Adipocyte (in vitro differentiated cells): ENCODE measurements at places on chromosomes 1 and 21.
A peak's percentile ranks its signal among the peaks of the same experiment; 100 is the strongest.

- no peak for DNase-seq
These were observed at the start of gene FCGR3B for GRCh38 chr1:161631076-161631475. FCGR3B (minus strand) TSS chr1:161631176; CDS start chr1:161631094, 82 bp downstream.

DNA sequence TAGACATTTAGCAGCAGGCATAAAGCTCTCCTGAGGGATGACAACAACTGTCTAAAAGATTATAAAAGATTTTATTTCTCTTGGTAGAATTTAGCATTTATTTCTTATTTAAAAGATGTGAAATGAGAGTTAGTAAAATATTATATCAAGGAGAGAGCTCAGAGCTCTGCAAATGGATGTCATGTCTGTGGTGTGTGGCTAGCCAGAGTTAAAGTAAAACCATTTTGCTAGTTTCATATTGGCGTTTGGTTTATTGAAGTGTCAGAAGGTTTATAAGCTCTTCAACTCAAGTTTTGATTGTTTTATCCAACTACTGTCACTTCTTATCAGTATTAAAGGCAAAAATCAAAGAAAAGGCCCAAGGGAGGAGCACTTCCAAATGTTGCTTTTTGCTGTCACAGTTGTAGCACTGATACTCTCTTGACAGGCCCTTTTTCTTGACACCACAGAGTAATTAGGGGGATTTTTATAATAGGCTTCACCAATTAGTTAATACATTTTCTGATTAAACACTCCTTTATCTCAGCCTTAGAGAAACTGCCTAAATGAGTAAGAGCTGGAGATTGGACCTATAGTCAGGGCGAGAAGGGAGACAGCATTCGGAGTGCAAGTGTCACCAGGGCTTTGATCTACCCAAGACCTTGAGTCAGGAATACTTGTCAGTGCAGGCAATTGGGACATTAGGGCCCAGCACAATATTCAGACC, 233.9 kb downstream of the PTBP2 start:
- no peak for DNase-seq

- DNase-seq: no peak
These were observed 1.2 kb downstream of the RNASEL start for GRCh38 chr1:182587666-182588499.

GRCh38 chr1:30085811-30086770, 637.3 kb downstream of the MATN1 start:
- DNase-seq: peak; percentile 76

- no peak for DNase-seq
These were observed 73.5 kb downstream of the LRIG2 start for GRCh38 chr1:113146242-113147072.

DNA sequence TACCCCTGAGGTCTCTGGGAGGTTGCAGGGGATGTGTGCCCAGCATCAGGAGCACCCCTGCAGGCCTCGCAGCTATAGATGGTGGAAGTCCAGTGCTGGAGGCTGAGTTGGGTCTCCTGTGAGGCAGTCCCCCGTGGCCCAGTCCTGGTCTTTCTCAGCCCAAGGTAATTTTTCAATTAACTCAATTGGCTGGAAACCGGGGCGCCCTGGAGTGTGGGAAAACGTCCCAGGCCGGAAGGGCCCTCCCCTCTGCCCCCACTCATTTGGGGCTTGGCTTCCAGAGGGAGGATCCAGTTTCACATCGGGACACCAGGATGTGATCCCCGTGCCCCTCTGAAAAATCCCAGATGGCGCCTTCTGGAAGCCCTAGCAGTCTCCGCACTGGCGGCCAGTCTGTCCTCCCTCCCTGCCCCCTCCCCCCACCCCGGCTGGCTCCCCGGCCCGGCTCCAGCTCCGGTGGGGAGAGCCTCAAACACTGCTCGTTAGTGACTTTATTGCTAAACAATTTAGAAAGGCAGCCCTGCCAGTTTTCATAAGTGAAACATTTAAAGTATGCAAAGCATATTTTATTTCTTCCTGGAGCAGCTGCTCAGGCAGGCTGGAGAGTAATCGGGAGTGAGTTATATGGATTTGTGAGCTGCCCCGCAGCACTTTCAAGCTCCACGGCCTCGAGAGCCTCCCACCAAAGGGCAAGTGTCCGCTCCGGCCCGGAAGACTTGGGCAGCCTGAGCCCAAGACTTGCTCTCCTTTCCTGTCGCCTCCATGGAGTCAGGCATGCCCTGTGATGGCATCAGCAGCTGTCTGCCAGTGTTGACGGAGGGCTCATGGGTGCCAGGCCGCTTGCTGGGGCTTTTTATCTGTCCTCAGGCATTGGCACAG, 208.2 kb upstream of the TMEM51 start:
- peak; percentile 92 for DNase-seq

- DNase-seq: no peak
These were observed 73.0 kb downstream of the RBM11 start for GRCh38 chr21:14288922-14289321.

DNA sequence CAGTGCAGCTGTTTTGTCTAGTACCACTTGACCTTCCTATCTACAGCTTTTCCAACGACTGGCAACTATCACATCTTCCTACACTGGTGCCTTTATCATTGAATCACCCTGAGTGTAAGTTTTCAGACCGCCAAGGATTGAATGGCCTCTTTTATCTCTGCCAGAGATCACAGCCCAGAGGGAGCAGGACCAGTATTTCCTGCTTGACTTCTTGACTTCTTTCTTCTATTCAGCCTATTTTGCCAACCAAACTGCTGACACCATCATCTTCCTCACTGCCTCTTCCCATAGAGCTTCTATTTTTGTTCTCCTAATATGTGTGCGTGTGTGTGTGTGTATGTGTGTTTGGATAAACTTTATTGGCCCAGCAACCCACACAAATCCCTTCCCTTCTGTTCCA, 53.8 kb downstream of the SERBP1 start:
- DNase-seq: no peak

GRCh38 chr1:223763881-223764280, 51.5 kb downstream of the CAPN2 start:
- DNase-seq: no peak

DNA sequence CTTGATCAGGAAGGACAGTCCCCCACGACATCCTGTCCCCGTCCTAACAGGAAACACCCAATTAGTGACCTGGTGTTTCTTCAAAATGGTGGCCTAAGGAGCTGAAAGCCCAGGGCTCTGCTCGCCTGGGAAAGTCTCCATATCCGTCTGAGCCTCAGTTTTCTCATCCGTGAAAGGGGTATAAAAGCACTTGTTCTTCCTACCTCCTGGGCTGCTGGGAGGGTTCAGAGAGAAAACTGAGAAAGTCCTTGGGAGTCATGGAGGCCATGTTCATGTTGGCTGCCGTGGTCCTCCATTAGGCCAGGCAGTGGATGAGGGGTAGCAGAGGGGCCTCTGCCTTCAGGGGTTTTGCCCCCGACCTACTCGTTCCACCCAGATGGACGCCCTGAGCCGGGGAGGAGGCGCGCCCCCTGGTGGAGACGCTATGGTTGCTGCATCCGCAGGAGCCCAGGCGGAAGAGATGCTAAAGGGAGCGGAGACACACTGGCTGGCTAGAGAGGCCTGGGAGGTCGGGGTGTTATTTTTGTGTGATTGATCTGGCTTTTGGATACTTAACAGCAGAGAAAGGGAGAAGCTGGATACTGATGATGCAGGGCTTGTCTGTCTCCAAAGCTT, 113.5 kb downstream of the PRDM2 start:
- DNase-seq: peak; percentile 13

DNA sequence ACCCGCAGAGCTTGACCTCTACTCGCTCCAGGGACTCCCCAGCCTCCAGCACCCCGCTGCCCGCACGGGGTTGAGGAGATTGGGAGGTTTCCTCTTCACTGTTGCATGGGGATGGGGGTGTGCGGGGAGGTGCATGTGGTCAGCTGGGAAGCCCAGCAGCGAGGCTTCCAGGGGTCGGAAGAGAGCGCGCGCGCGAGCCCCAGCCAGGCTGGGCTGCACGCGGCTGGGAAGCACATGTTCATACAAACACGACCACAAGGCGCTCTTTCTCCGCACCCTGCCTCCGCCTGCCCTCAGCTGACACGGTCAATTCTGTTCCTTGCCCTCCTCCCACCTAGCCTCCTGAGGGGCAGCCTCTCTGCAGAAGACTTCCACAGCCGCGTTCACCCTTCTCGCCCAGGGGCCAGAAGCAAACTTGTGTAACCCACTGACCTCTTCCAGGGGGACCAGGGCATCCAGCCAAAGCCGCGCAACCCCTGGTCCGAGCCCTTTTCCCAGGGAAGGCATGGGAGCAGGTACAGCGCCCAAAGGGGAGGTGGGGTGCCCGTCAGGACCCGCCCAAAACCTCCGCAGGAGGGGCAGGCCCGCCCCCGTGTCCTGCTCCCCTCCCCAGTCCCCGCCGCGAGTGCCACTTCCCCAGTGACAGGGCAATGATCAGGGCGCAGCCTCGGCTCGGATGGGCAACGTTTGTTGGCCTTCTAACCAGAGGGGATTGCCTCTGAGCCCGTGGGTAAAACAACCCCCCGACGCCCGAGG, 1.3 kb downstream of the COL24A1 start:
- no peak for DNase-seq

- DNase-seq: no peak
These were observed 333.8 kb upstream of the ADGRL2 start for GRCh38 chr1:81466961-81467360.

DNA sequence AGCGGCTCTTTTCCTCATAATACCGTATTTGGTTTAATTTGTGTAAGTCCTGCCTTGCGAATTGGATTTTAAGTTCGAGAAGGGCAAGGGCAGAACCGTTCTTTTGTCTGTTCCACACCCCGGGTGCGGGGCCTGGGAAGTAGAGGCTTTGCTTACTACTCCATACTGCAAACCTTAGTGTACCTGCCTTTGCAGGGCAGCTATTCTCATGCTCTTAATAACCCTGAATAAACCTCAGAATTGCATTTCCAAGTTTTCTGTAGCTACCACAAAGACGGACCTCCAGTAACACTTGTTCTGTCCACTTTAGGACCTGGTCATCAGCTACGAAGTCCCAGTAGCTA, 657 bp upstream of the HNRNPU start:
- DNase-seq: no peak
